ENCODE measurements at places on chromosomes 6 and 20. TPM values are rescaled to one million over a fixed set of nuclear protein-coding genes. Genes with fewer than 3 reads are reported as not detected.

Gene GABRR1
- total RNA-seq = not detected

Gene DEF6
- 0.18 TPM for total RNA-seq

Gene FOXA2
- total RNA-seq = not detected

Gene ADISSP
- 37.7 TPM for total RNA-seq

Gene TP53TG5
- not detected for total RNA-seq

Gene CALHM5
- total RNA-seq = 6.8 TPM

Gene TMX4
- total RNA-seq = 54.6 TPM

Gene PRSS16
- total RNA-seq = not detected

Gene CLIC5
- total RNA-seq = not detected

Gene ARMH2
- total RNA-seq = not detected

Gene SLC24A3
- total RNA-seq = 0.57 TPM

Gene LY6G6C
- not detected for total RNA-seq

Gene HELZ2
- 27.0 TPM for total RNA-seq

Gene HLA-DQB1
- total RNA-seq = not detected

Gene SMLR1
- total RNA-seq = not detected

Gene TGM3
- 0.08 TPM for total RNA-seq

Gene TMEM14C
- total RNA-seq = 46.4 TPM

Gene RCAN2
- 8.0 TPM for total RNA-seq

Gene LY86
- not detected for total RNA-seq

All from fibroblast of the aortic adventitia (primary cell).